ENCODE measurements at places on chromosomes 6 and 20. TPM values are rescaled to one million over a fixed set of nuclear protein-coding genes. Genes with fewer than 3 reads are reported as not detected.

DNA sequence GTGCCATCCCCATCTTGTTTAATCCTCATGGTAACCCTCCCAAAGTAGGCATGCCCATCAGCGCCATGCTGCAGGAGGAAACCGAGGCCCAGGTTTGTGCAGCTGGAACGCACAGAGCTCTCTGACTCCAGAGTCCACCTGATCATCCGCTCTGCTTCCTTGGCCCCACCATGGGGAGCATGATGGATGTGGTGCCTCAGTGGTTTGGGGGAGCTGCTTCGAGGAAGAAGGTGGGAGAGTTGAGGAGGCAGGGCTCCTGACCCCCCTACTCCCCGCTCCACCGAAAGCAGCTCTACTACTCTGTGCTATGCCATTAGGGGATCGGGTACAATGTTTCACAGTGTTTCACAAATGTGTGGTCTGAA is 52.2 kb downstream of the TGM2 start:
- peak; percentile 7 for DNase-seq

- no peak for DNase-seq
Observed at GRCh38 chr6:157908369-157909281, 73.0 kb upstream of the SYNJ2 start.

- peak; percentile 59 for DNase-seq
Observed at GRCh38 chr6:44002593-44003344, 124.5 kb downstream of the MRPL14 start.

DNA sequence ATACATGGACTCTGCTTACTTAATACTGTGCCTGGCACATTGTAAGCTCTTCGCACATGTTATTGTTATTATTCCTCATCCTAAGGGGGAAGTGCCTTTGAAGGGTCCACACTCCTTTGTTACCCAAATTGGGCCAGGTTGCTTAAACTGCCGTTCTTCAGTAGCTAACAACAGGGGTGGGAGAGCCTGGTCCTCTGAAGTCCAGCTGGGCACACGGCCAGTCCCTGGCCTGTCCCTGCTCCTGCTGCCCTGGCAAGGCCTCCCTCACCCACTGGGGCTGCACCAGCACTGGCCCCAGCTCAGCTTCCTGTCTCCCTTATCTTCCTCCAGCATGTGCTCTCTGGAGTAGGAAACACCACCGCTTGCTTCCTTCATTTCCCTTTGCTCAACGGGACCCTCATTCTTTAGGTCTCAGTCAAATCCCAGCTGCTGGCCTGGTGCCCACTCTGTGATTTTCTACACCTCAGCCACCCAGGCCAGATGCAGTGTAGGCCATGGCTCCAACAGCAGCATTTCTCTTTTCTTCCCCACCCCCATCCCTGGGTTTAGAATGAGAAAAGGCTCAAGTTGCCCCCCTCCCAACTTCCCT is 5.5 kb upstream of the PROCR start:
- no peak for DNase-seq

DNA sequence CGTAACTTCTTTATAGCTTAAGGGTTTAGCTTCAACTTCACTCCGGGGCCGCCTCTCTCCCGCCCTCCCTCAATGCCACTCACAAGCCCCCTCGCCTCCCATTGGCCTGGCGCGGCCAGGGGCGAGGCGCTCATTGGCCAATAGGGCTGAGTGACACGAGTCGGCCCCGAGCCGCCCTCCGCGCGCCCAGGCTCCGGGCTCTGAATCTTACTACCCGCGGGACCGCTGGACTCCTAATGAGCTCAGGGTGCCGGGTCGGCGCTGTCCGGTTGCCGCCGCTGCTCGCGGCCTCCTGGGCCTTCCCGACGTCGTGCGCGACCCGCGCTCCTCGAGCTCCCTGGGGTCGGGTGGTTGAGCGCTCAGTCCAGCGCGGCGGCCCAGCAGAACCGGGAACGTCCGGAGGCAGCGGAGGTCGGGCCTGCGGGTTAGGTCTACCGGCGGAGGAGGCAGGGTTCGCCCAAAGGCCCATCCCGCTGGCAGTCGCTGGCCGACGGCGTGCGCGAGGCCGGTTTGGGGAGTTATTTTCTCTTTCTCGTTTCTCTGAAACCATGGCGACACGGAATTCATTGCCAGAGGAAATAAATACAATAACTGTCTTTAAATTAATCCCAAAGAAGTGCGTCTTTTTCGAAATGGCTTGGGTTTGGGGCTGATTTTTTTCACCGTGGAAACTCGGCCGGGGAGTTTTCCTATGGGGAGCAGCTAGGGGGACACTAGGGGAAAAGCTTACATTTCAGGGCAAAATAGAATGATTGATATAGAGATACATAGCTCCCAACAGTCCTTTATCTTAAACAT is at the start of gene SIM1:
SIM1 (minus strand) TSS at position 19 of the 798 bp plus-strand sequence. CDS start 1,453 bp downstream, outside the sequence.
- DNase-seq, result no peak

- no peak for DNase-seq
Observed at GRCh38 chr6:148873868-148874267, 127.0 kb downstream of the UST start.

GRCh38 chr20:61531553-61532345 is 279.7 kb downstream of the CDH4 start:
- DNase-seq, result no peak

GRCh38 chr6:70079241-70079640 is 212.9 kb downstream of the COL19A1 start:
- DNase-seq, result no peak

- no peak for DNase-seq
Observed at GRCh38 chr6:24761851-24762250, 12.9 kb upstream of the GMNN start.

- no peak for DNase-seq
Observed at GRCh38 chr6:4322846-4323309, 187.5 kb upstream of the ECI2 start.

DNA sequence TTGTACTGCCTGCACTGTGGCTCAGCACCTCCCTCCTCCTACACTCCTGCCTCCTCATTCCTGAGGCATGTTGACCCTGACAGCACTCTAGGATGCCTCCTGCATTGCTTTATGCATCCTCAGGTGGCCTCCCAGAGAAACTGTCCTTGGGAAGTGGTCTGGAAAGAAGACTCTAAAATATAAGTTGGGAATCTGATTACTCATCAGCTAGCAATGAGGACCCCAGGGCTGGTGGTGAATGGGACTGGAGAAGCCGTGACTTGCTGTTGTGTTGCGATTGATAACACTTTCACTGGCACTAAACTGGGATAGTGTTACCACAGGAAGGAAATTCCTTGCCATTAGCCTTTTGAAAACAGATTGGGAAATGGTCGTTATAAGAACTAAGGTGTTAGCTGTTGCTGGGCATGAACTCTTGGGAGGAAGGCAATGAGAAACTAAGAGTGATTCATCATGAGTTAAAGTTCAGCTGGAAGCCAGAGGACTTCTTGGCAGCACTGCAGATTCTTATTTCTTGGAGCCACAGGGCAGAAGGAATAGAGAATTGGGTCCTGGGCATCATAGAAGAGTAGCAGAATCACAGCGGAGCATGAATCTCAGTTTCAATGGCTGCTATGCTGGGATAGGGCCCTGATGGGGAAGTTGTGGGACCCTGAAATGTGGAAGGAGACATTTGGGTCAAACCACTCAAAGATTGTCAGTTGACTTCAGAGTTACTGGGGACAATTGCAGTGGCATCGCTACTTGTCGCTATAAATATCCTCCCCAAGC is 10.1 kb upstream of the SIRPD start:
- no peak for DNase-seq

DNA sequence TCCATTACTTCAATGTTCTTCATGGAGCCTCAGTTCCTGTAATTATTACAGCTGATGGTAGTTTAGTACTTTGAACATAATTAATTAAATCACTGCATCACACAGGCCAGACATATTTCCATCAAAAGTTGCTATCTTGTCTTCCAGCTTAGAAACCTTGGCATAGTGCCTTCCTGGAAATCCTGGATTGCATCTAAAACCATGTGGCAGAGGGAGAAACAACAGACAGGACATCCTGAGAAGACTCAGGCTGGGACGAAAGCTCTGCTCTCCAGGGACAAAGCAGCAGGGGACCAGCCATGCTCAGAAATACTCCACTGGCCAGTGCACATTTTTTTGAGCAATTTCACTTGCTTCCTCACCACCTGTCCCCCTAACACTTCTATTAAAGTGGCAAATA is 55.3 kb downstream of the TBX18 start:
- no peak for DNase-seq

DNA sequence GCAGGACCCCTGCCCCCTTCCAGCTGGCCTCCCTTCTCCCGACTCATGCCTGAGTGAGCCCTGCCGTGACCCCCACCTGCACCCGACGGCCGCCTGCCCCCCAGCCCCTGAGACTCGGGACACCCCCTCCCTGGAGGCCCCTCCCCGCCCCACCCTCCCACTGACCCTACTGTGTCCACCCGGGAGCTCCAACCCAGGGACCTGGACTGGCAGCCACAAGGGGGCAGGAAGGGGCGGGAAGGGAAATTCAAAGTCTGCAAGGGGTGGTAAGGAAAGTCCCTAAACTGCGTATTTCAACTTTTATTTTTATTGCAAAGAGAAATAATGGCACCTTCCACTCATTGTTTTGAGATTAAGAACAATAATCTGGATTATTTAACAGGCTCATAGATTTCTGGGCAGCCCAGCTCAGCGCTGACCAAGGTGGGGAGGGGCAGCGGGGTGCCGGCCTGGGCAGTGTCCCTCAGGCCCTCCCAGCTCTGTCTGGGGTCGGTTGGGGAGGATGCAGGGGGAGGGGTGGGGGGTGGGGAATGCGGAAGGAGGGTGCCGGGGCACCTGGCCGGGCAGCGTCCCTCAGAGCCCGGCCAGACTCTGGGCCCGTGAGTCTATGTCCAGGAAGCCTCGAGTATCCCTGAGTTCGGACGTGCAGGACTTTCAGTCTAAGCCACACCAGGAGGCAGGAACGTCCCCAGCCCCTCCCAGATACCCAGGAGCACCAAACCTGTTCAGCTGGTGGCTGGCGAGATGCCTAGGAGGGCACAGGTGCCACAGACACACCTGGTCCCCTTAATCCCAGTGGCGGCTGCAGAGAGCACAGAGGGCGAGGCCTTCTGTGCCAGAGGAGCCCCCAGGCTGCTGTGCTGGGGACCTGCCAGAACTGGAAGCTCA is 1.3 kb upstream of the PTK6 start:
- no peak for DNase-seq

DNA sequence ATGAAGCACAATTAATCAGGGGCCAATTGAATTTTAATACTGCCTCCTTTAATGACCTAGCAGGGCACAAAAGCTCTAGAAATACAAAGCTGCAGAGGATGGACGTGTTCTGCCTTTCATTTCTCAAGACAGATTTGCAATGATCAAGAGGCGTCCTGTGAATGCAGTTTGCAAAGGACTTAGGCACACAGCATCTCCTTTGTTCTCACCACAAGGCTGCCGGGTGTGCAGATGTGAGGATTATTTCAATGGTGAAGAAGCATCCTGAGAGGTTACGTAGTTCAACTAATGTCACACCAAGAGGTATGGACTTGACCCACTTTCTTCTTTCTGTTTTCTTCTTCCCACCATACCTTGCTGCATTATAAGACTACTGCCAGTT is 42.9 kb upstream of the SPTLC3 start:
- no peak for DNase-seq

DNA sequence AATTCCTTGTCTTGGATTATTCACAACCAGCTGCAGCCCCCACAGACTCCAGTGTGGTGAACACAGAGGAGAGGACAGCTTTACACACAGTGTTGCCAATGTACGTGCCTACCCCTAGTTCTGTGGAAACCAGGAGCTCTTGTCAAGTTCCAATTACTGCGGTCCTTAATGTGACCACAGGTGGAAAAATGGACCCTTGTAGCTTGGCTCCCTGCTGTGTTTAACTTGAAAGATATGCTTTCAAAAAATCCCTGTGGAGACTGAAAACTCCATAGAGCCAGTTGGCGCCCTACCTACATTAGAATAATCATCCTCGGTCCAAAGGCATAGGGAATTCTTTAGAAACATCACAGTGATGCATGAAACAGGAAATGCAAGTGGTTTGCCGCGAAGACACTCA is 118.3 kb upstream of the SLC22A23 start:
- no peak for DNase-seq

DNA sequence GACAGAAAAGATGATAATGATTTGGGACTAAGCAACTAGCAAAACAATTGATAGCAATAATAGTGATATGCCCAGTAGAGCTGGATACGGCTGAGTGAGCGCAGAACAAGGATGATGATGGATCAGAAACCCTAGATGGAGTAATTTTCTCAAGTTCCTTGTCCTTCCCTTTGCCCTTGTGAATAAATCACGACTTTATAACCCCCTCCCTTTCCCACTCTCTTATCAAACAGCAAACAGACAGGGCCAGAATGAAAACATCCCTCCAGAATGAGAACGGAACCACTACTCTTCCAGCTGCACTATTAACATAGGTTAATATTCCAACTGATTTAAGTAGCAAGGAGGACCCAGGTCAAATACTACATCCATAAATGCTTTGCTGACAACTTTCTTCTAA is 1.3 kb upstream of the MTFR2 start:
- DNase-seq, result no peak

DNA sequence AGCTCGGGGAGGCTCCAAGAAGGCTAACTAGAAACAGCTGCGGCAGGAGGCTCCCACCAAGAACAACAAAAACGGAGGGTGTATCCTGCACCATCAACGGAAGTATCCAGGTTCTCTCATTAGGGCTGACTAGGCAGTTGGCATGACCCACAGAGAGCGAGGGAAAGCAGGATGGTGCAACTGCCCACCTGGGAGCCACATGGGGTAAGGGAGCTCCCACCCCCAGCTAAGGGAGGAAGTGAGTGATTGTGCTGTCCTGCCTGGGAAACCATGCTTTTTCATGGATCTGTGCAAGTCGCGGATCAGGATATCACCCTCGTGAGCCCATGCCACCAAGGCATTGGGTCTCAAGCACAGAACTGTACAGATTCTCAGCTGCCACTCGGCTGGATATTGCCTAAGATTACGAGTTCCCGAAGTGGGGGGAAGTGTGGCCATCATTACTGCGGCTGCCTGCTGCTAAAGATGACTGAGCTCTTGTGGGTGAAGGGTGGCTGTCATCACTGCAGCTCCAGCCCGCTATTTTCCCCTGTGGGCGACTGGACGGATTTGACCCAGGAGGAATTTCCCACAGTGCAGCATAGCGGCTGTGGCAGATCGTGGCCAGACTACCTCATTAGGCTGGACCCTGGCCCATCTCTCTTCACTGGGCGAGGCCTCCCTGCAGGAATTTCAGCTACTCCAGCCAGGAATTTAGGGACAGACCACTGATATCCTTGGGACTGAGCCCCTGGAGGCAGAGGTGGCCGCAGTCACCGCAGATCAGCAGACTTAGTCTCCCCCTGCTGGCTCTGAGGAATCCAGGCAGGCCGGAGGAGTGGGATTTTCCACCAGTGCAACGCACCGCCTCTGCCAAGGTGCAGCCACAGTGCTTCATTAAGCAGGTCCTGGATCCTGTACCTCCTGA is 515.7 kb downstream of the FRK start:
- no peak for DNase-seq

Gene PROCR
- 0.88 TPM for total RNA-seq

Gene GHRH
- not detected for total RNA-seq

Gene DPPA5
- not detected for total RNA-seq

Gene SMIM8
- total RNA-seq, result 6.5 TPM

Gene SLC13A3
- total RNA-seq, result not detected

Gene STX7
- 19.9 TPM for total RNA-seq
